ENCODE measurements at places on chromosomes 16 and 17. TPM values are rescaled to one million over a fixed set of nuclear protein-coding genes. Genes with fewer than 3 reads are reported as not detected.

The HCRT gene
- not detected for polyA plus RNA-seq

The AURKB gene
- 34.1 TPM for polyA plus RNA-seq

The TP53TG3B gene
- polyA plus RNA-seq: not detected

The KCNH6 gene
- 1.7 TPM for polyA plus RNA-seq

The EFNB3 gene
- polyA plus RNA-seq: 27.6 TPM

The KRTAP1-5 gene
- polyA plus RNA-seq: not detected

The INCA1 gene
- 8.0 TPM for polyA plus RNA-seq

DNA sequence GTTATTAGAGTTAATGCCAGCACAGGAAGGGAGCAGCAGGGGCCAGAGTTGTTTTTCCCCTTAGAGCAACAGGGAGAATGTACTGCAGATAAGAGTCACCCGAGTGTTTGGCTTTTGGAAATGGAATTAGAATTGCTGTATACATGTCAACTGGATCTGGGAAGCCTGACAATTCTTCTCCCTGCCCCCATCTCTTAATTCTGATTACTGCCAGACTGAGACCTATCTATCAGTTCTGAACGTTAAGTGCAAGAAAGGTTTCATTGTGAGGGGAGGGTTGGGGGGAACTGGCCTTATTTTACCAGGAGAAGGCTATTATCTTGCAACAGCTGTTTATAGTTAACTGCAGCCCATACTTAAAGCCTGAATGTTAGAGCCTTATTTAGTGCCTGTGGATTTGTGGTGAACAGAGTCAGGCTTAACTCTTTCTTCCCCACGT is 424.5 kb upstream of the CDH11 start:
- DNase-seq: no peak

DNA sequence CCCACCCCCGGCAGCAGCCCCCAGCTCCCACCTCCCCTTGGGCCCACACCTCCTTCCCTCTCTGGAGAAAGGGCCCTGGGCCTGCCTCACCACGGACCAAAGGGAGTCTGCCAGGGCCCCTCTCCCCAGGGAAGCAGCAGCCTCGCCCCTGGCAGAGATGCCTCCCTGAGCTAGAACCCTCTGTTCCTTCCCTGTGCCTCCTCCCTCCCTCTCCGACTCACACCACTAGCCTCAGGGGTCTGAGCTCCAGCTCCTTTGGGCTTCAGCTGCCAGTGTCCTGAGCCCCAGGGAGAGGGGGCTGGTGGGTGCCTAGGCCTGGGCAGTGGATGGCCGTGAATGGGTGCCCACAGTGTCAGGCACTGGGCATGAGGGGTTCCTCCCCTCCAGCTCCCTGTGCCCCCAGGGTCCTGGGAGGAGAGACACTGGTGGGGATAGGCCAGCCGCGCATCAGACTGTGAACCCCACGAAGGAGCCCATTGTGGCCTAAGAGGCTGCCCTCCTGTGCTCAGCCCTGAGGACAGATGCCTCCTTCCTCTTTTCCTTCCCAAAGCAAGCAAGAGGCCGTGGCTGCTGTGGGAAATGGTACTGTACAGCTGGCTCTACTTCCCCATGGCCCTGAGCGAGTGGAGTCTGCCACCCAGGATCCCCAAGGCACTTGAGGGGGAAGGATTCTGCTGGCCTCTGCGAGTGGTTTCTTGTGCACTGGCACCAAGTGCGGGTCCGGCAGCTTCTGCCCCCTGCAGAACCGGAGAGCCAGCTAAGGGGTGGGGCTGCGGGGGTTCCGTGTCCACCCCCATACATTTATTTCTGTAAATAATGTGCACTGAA is 20.7 kb downstream of the MMP15 start:
- DNase-seq: no peak

DNA sequence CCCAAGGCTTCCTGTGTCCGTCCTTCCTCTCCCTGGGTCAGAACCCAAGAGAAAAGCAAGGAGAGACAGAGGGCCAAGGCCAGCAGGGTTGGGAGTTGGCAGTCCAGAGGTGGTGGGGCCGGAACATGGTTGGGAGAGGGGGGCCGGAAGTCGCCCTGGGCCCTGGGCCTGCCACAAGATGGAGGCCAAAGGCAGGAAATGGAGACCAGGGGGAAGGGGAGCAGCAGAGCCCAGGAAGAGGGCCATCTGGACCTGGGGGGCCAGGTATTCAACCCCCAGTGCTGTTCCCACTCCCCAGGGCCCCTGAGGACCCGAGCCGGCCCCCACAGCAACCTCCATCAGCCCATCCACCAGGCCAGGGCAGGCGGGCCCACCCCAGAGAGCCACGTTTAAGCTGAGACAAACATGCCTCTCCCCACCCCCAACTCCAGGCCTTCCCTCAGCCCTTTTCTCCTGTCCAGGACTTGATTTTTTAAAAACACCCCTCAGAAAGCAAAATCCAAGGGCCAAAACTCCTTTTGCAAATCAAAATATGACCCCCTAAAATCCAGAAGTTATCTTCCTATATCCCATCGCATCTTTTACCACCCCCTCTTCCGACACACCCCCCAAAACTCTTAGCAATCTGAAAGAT is 4.4 kb upstream of the BCL6B start:
- DNase-seq: no peak

- no peak for DNase-seq
These were observed 19.5 kb downstream of the SOX8 start for GRCh38 chr16:1001096-1001495.

- no peak for DNase-seq
These were observed 430.3 kb downstream of the SLC39A11 start for GRCh38 chr17:72661945-72662826.

DNA sequence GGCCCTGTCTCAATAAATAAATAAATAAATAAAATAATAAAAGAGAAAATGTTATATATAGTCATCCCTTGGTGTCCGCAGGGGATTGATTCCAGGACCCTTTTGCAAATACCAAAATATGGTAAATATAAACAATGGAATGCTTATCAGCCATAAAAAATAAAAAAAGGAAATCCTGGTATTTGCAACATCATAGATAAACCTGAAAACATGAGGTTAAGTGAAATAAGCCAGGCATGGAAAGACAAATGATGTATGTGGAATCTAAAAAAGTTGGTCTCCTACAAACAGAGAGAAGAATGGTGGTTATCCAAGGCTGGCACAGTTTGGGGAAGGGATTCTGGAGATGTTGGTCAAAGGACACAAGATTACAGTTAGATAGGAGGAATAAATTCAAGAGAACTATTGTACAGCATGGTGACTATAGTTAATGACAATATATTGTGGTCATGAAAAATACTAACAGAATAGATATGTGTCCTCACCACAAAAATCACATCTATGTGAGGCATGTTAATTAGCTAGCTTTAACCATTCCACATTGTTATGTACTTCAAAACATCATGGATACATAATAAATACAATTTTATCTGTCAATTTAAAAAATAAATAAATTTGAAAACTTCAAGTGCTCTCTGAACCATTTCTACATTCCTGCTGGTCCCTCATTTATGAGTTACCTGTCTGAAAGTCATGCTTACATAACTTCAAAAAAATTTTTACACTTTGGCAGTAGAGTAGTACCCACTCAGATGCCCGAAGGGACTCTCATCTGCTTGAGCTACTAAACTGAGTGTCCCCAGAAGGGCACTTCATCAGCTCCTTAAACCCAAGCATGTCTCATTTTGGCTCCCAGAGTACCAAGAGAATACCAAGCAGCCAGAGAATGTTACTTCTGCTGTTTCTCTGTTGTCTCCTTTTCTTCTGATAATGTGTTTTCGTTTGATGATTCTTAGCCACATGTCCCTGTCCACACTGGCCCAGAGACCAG is 26.6 kb downstream of the N4BP1 start:
- no peak for DNase-seq

DNA sequence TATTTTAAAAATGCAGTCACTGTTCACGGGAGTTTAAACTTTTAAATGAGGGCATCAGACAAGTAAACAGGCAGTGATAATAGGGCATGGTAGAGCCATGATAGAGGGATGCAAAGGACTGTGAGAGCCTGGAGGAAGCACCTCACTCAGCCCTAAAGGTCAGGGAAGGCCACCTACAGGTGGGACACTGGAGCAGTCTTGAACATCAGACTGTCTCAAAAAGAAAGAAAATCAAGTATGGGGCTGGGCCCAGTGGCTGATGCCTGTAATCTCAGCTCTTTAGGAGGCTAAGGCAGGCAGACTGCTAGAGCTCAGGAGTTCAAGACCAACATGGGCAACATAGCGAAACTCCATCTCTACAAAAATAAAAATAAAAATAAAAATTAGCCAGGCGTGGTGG is 31.0 kb upstream of the DHRS7B start:
- no peak for DNase-seq

DNA sequence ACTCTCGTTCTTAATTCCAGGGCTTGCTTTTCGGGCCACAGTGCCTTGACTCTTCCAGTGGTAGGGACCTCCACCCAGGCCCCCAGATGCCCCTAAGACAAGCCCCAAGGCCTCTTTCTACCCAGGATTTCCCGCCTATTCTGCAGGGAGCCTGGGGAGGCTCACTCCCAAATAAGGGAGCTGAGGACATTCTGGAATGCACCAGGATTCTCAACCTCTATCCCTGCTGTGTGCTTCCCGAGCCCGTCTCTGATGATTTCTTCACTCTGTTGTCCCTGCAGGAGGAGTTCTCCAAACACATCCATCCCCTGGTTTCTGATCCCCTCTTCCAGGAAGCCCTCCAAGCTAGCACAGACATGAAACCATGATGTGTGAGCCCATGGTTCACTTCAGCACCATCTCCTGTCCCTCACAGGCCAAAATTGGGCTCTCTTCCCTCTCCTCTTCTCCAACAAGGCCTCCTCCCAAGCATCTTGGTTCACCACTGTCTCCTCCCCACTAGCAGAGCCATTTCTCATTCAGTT is 255.9 kb downstream of the KATNIP start:
- no peak for DNase-seq

GRCh38 chr16:11699234-11699894 is 31.1 kb downstream of the SNN start:
- DNase-seq: no peak
